ENCODE measurements at places on chromosomes 2 and 18.

- no peak for DNase-seq
- H3K27me3 ChIP-seq = no peaks in the 10 kb centered on the region
- H3K4me3 ChIP-seq = no peak overlapping the region
- H3K36me3 ChIP-seq = no peaks in the 10 kb centered on the region
- no peaks in the 10 kb centered on the region for H3K4me1 ChIP-seq
Observed at GRCh38 chr2:79593237-79593867, 80.5 kb downstream of the CTNNA2 start.

DNA sequence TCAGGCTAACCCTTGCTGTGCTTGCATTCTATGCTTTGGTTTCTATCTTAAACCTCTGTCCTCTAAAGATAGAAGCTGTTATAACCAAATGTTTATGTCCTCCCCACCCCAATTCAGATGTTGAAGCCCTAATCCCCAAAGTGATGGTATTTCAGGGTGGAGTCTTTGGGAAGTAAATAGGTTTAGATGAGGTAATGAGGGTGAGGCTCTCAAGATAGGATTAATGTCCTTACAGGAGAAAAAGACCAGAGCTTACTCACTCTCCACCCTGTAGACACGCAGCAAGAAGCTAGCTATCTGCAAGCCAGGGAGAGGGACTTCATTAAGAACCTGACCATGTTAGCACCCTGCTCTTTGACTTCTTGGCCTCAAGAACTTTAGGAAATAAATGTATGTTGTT is 362.5 kb downstream of the ERBB4 start:
- H3K4me1 ChIP-seq = no peaks in the 10 kb centered on the region
- no peak overlapping the region for H3K4me3 ChIP-seq
- no peak for DNase-seq
- H3K27ac ChIP-seq = no peak overlapping the region

GRCh38 chr2:162182395-162182794 is 30.3 kb upstream of the GCG start:
- H3K36me3 ChIP-seq = no peaks in the 10 kb centered on the region
- H3K4me3 ChIP-seq = no peak overlapping the region
- no peaks in the 10 kb centered on the region for H3K4me1 ChIP-seq
- no peaks in the 10 kb centered on the region for H3K27me3 ChIP-seq
- H3K27ac ChIP-seq = no peak overlapping the region

- H3K27ac ChIP-seq = no peak within 1 kb of the TSS
- peak within 1 kb of the TSS; percentile 33 for H3K4me3 ChIP-seq
- DNase-seq = no peak
- H3K27me3 ChIP-seq = peaks cover 15% of the 10 kb centered on the region
- no peaks in the 10 kb centered on the region for H3K36me3 ChIP-seq
Observed at GRCh38 chr2:113278742-113279139, at the start of gene PAX8. PAX8 (minus strand) TSS chr2:113278921; CDS start chr2:113278394, 527 bp downstream.

- no peaks in the 10 kb centered on the region for H3K36me3 ChIP-seq
- H3K27me3 ChIP-seq = peaks cover 23% of the 10 kb centered on the region
- no peak overlapping the region for H3K27ac ChIP-seq
- no peak for DNase-seq
Observed at GRCh38 chr2:127153691-127154158, 46.8 kb upstream of the BIN1 start.

GRCh38 chr2:36438449-36438977 is 82.9 kb downstream of the CRIM1 start:
- H3K4me3 ChIP-seq = no peak overlapping the region
- H3K27me3 ChIP-seq = peaks cover 3% of the 10 kb centered on the region
- no peak overlapping the region for H3K27ac ChIP-seq
- DNase-seq = no peak
